ENCODE measurements at places on chromosomes 1 and 21. TPM values are rescaled to one million over a fixed set of nuclear protein-coding genes. Genes with fewer than 3 reads are reported as not detected.

NUDT17 gene
- total RNA-seq = 2.7 TPM

NBPF4 gene
- not detected for total RNA-seq

LPAR3 gene
- 2.6 TPM for total RNA-seq

KRTAP13-2 gene
- not detected for total RNA-seq

GBP5 gene
- total RNA-seq = 0.09 TPM

FAM167B gene
- total RNA-seq = 0.83 TPM

APCS gene
- not detected for total RNA-seq

DNAJC6 gene
- 0.14 TPM for total RNA-seq

FAM177B gene
- not detected for total RNA-seq

IER5 gene
- total RNA-seq = 8.7 TPM

GADD45A gene
- total RNA-seq = 37.0 TPM

KRTAP21-2 gene
- not detected for total RNA-seq

SPRR2A gene
- not detected for total RNA-seq

SLC1A7 gene
- total RNA-seq = 1.00 TPM

PPM1J gene
- 0.55 TPM for total RNA-seq

SVBP gene
- total RNA-seq = 17.6 TPM

COA7 gene
- 8.4 TPM for total RNA-seq

TARDBP gene
- 52.6 TPM for total RNA-seq

PTGFR gene
- total RNA-seq = 61.8 TPM

ATP1A4 gene
- not detected for total RNA-seq

ADGRL4 gene
- 9.5 TPM for total RNA-seq

TRIM17 gene
- total RNA-seq = 0.09 TPM

TACSTD2 gene
- total RNA-seq = 0.14 TPM

CBR3 gene
- total RNA-seq = 8.6 TPM

KIF14 gene
- 1.2 TPM for total RNA-seq

FAM43B gene
- total RNA-seq = not detected

HRNR gene
- total RNA-seq = under 0.01 TPM

HUNK gene
- under 0.01 TPM for total RNA-seq

MAP10 gene
- total RNA-seq = 1.3 TPM

HSPB7 gene
- 3.8 TPM for total RNA-seq

LORICRIN gene
- total RNA-seq = not detected

CFHR5 gene
- not detected for total RNA-seq

IL23R gene
- under 0.01 TPM for total RNA-seq

OR10Z1 gene
- total RNA-seq = not detected

CTXND2 gene
- total RNA-seq = not detected

PLA2G2D gene
- not detected for total RNA-seq

C1orf185 gene
- total RNA-seq = not detected

CYP4X1 gene
- not detected for total RNA-seq

GJA9 gene
- under 0.01 TPM for total RNA-seq

LRRC39 gene
- total RNA-seq = 0.46 TPM

CAMK2N1 gene
- total RNA-seq = 11.1 TPM

DSCAM gene
- total RNA-seq = under 0.01 TPM

AADACL4 gene
- 0.83 TPM for total RNA-seq

LCE2B gene
- total RNA-seq = not detected

SPRR4 gene
- total RNA-seq = not detected

ANXA9 gene
- total RNA-seq = 0.28 TPM

ZFP69B gene
- 1.2 TPM for total RNA-seq

AADACL3 gene
- total RNA-seq = not detected

KRTAP27-1 gene
- total RNA-seq = not detected

COL16A1 gene
- 137 TPM for total RNA-seq

TXLNA gene
- total RNA-seq = 101 TPM

RIT1 gene
- 36.1 TPM for total RNA-seq

SLC16A4 gene
- total RNA-seq = 91.4 TPM

IL24 gene
- total RNA-seq = 0.55 TPM

TEX38 gene
- total RNA-seq = not detected

ODF2L gene
- total RNA-seq = 14.2 TPM

Measured in smooth muscle cell of bladder (primary cell).